Inflammatory macrophage (primary cell): ENCODE measurements at places on chromosomes 5 and 9.
A peak's percentile ranks its signal among the peaks of the same experiment; 100 is the strongest.

- no peak for DNase-seq
Observed at GRCh38 chr5:138649775-138650174, 74.6 kb upstream of the HSPA9 start.

GRCh38 chr9:3879726-3880505 is 354.1 kb upstream of the RFX3 start:
- no peak for DNase-seq

GRCh38 chr5:142334538-142334937 is 9.7 kb upstream of the SPRY4 start:
- no peak for DNase-seq

DNA sequence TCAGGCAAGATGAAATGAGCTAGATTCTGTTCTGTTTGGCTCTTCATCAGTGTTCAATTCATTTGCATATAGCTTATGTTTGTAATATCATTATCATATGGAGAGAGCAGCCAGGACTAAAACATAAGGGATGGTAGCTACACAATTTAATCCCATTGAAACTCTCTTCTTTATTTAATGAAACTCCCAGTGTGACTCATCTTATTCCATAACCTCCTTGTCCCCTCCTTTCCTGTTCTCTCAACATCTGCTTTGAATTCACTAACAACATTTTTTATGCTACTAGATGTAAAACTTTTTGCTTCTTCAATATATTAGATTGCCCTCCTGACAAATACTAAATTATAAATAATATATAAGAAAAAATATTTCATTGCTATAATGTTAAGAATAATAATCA is 1823.4 kb downstream of the MAT2B start:
- DNase-seq: no peak

- DNase-seq: no peak
Observed at GRCh38 chr9:96173640-96174039, 128.3 kb downstream of the HSD17B3 start.

DNA sequence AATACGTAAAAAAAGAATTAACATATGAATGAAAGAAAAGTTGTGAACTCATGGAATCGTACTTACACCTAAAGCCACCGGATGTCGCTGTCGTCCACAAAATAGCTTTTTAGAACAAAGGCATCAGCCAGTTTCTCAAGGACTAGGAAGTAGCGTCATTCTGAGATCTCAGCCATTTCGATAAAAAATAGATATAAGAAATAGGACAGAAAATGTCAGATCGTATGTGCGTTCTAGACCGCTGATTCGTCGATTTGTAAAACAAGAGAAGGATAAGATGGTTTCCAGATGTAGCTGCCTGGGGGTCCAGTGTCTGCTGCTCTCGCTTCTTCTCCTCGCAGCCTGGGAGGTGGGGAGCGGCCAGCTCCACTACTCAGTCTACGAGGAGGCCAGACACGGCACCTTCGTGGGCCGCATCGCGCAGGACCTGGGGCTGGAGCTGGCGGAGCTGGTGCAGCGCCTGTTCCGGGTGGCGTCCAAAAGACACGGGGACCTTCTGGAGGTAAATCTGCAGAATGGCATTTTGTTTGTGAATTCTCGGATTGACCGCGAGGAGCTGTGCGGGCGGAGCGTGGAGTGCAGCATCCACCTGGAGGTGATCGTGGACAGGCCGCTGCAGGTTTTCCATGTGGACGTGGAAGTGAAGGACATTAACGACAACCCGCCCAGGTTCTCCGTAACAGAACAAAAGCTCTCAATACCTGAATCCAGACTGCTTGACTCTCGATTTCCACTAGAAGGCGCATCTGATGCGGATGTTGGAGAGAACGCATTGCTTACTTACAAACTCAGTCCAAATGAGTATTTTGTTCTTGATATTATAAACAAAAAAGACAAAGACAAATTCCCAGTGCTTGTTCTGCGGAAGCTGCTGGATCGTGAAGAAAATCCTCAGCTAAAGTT is at the start of gene PCDHA10:
Gene PCDHA10, plus strand, starts transcription at position 126 of the 903 bp plus-strand sequence. Its CDS starts 152 bp downstream, at position 278.
- DNase-seq: no peak

GRCh38 chr9:114264806-114265550 is 57.9 kb upstream of the ORM1 start:
- no peak for DNase-seq

DNA sequence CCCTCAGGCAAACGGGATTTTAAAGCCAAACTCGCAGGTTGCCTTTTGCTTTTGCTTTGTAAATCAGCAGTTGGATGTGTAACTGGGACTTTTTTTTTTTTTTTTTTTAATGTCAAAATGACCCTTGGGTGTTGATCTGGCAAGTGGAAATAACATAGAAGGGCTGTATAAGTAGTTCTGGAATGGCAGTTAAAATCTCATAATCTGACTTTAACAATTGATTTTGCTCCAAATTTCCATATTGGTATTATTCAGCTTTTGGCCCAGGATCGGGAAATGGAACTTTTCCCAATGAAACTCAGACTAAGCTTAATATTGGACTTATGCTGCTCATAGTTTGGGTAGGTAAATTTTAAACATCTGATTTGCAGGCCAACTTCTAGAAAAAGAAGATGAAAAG is 346.8 kb upstream of the NUDT12 start:
- DNase-seq: no peak

DNA sequence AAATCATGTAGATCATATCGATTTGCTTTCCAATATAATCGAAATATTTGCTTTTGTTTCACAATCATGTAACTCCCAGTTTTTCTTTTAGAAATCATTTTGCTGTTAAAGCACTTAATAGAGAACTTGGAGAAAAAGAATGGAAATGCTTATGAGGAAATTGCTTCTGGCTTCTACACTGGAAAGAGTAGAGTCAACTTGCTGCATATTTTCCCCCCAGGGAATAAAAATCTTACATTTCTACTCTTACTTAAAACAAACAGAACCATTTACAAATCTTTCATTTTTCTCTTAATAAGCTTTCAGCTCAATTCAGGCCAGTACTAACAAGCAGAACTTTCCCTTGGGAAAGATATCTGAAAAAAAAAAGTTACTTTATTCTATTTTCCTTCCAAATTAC is 312.0 kb downstream of the CHSY3 start:
- DNase-seq: no peak

DNA sequence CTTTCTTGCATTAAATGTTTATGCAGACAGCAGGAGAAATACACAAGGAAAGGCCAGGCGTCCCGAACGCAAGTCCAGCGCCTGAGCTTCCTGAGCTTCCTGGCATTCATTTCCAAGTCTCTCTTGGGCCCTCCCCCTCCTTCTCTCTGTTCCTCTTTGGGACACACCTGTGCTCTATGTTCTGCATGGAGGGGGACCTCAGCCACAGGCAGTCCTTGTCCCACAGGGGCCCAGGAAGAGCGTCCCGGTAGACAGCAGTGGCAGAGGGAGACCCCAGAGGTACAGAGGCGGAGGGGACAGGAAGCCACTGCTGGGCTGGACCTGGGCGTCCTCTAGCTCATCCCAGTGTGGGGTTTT is 221.3 kb downstream of the C9orf50 start:
- no peak for DNase-seq

GRCh38 chr5:23528677-23529076 is 21.3 kb downstream of the PRDM9 start:
- no peak for DNase-seq

- no peak for DNase-seq
Observed at GRCh38 chr9:70567511-70567910, 153.1 kb upstream of the KLF9 start.

- DNase-seq: no peak
Observed at GRCh38 chr9:84736536-84736935, 67.0 kb downstream of the NTRK2 start.

DNA sequence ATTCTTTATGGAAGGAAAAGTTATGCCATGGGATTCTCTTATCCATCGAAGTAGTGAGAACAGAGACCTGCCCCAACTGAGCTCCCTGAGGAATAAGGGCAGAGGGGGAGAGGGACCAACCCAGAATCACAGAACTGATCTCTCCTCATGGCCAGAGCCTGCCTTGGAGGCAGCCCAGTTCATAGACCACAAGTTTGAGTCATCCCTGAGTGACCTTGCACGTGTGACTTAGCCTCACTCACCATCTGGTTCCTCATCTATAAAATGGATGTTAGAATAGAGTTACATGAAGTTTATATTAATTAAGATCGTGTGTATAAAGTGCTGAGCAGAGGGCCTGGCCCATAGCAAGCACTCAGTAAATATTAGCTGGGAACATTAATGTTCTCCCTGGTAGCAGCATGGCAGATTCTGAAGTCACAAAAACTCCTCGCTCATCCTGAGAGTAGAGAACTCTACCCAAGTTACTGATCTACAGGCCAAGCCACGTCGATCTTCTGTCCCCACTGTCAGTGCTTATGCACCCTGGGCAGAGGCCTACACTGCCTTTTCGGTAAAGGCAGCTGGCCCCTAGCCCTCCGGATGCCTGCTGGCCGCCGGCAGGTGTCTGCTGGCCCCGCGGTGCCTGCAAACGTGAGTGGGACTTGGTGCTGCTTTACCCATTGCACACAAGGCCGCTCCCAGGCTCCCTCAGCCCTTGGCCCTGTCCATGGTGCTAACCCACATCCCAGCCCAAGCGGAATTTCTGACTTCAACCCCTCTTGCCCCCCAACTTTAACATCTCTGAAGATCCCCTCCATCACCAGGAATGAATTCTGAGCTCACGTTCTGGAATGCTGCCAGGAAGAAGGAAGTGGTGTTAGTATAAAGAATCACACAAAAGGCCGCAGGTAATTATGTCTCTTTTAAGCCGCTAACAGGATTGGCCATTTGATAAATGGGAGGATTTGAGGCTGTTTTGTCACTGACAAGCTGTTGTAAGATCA is 61.1 kb upstream of the ARAP3 start:
- no peak for DNase-seq

DNA sequence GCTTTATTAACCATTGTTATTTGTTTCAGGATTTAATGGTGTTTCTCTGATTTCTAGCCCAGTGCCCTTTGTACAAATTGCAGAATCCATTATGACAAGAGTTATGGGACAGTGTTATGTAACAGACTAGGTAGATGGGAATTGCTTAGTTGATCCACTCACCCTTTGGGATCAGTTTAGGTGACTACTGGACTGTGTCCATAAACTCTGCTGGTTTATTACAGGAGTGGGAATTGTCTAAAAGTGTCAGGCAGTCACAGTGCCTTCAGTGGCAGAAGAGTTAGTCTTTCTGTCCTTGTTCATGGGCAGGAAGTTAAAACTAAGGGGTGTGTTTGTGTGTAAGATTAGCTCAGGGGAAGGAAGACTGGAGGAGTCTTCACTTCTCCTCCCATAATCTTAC is 29.3 kb downstream of the RCL1 start:
- DNase-seq: peak; percentile 12

GRCh38 chr9:86408121-86408520 is 53.9 kb upstream of the TUT7 start:
- DNase-seq: no peak

DNA sequence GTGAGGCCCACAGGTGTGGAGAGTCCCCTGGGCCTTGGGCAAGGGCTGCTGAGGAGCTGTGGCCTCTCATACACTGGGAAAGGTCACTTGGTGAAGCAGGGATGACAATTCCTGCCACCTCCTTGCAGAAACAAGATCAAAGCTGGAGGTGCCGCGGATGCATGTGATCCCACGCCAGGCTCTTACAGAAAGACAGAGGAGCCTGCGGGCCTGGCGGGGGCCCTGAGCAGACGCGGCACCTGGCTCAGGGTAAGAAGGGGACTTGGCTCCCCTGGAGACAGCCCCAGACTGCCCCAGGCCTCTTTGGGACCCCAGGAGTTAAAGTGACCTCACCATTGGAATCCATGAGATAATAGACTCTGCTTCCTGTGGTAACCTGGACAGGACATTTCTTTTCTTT is 4.8 kb downstream of the GFPT2 start:
- DNase-seq: no peak

GRCh38 chr9:137952976-137953666 is 75.5 kb downstream of the CACNA1B start:
- DNase-seq: no peak
